ENCODE measurements at places on chromosomes 11 and 22.

DNA sequence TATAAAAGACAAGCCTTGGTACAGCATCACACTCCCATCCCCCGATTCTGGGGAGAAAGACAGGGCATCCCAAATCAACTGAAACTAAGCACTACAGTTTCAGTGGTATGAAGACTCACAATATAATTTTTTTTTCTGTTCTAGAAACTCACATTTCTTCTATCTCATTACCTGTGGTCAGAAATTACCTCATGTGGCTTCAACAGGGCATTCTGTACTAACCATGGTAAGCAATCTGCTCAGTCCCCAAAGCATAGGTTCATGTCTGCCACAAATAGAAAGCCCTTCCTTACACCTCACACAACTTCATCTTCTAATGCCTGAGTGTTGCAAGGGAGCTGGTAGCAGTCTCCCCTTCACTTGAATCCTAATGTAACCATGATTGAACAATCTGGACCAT is 147.4 kb upstream of the POU2AF2 start:
- no peak for DNase-seq

DNA sequence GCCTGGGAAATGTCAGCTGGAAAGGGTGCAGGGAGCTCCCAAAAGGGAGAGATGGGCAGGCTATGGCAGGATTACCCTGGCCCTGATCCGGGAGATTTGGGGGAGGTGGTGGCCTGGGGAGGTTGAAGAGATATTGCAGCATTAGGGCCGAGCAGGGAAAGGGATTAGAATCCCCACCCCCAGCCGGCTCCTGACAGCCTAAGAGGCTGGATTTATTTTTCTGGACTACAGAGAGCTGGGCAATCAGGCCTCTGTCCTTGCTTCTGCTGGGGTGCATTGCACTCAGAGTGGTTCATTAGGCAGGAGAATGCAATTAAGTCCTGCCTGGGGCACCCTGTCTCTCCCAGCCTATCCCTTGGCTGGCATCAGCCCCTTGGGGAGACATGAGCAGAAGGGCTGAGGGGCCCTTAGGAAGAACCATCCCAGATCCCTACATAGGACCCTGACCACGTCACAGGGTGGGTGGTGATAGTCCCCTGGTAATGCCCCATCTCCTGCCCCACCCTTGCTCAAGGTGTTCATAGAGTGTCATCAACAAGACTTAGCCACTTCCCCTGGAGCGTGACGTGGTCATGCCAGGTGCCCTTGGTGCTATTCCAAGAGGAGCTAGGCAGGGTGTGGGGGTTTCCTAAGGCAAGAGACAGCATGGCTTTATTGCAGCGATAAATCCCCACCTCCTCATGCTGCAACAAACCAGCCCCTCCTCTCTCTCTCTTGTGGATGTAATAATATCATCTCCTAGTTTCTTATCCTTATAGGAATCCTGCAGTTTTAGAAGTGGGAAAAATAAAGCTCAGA is 38.4 kb upstream of the KLHL35 start:
- DNase-seq = no peak

DNA sequence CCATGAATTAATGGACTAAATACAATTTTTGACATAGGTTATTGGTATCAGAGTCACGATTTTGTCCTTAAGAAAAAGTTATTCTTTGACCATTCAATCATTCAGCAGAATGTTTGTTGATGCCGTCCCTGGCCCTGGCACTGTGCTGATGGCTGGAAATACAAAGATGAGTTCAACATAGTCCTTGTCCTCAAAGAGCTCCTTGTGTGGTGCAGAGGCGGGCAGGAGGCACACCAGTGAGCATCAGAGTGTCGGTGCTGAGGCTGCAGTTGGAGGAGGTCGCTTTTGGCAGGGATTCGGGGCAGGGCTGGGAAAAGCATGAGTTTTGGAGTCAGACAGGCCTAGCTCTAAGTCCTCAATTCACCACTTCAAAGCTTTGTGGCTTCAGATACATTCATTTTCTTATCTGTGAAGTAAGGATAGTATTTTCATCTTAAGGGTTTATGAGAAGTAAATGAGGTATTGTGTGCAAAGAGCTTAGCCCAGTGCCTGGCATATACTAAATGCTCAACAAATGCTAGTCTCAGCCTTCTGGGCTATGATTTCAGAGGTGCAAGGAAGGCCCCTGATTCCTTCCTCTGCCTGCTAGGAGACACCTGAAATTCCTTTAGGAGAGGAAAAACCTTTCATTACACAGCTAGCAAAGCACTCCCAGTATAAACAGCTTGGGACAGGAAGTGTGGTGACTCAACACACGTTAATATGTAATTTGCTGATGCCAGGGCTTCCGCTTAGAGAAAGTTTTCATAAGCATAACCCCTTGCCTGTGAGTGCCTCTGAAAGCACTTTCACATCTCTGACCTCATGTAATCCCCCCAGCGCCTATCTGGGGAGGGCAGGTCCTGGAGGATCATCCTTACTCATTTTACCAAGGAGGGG is 113.8 kb downstream of the NECTIN1 start:
- no peak for DNase-seq

DNA sequence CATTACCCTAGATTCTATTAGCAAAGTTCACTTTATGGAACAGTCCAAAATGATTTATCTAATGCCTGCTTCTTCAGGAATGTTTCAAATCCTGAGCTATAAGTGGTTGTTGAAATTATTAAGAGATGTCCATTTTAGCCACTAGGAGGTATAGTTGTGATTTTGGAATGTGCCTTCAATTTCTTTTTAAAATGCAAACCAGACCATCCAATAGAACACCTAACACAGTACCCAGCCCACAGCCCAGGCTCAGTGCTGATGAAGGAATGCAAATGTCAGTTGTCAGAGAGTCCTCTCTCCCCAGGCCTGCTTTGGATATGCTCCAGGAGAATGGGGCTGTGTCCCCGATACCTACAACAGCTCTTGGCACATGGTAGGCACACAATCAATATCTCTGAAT is 85.8 kb upstream of the E2F8 start:
- DNase-seq = no peak

- no peak for DNase-seq
Observed at GRCh38 chr22:40703736-40704135, 24.5 kb downstream of the MCHR1 start.

DNA sequence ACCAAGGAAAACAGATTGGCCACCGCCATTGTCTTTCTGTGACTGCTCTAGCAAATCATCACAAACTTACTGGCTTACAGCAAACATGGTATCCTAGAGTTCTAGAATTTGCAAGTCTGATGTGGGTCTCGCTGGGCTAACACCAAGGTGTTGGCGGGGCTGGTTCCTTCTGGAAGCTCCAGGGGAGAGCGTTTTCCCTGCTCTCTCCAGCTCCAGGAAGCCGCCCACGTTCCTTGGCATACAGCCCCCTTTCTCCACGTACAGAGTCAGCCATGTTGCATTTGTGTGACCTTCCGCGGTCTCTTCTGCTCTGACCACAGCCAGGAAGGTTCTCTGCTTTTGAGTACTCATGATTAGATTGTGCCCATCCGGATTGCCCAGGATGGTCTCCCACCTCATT is 27.5 kb downstream of the TBC1D22A start:
- no peak for DNase-seq

DNA sequence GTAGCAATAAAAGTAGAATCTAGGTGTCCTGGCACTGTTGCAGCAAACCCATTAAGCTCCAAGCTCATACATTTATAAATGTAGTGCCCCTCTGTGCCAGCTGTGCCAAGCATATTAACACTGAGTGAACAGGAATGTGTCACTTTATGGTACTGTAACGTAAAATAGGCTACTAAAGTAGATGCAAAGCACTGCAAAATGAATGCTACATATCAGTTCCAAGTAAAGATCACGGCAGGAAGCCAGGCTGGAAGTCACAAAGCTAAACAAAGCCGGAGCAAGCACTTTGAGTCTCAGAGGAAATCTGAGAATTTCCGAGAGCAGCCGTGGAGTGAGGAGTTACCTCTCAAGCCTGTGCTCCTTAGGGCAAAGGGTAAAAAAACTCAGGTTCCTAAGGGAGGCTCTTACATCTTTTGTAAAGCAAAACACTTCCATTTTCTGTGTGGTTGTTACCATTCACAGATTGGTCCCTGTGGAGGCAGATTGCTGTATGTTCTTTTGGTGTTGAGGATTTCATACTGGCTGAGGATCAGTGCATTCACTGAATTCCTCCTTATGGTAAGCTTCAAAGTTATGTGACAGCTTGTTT is 85.7 kb downstream of the WNT11 start:
- no peak for DNase-seq

DNA sequence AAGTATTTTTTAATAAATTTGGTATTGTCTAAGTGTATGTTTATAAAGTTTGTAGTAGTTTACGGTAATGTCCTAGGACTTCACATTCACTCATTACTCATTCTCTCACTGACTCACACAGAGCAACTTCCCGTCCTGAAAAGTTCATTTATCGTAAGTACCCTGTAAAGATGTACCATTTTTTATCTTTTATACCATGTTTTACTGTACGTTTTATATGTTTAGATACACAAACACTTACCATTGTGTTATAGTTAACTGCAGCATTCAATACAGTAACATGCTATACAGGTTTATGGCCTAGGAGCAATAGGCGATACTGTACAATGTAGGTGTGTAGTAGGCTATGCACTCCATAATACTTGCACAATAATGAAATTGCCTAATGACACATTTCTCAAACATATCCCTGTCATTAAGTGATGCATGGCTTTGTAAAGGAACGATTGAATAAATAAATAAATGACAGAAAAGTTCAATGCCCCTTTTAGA is 12.5 kb upstream of the CARD18 start:
- DNase-seq = no peak

DNA sequence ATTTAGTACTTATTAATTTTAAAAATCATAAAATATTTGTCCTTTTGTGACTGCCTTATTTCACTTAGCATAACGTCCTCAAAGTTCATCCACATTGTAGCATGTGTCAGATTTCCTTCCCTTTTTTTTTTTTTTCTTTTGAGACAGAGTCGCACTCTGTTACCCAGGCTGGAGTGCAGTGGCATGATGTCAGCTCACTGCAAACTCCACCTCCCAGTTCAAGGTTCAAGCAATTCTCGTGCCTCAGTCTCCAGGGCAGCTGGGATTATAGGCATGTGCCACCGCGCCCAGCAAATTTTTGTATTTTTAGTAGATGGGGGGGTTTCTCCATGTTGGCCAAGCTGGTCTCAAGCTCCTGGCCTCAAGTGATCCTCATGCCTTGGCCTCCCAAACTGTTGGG is 10.6 kb downstream of the RAB6A start:
- no peak for DNase-seq

GRCh38 chr22:49258107-49259010 is 569.3 kb downstream of the BRD1 start:
- DNase-seq = no peak

All from stimulated activated CD8-positive, alpha-beta memory T cell treated with anti-CD3 and anti-CD28 coated beads, Interleukin-4, amount 100 ng/mL, for 1 hour (primary cell).